Left lobe of liver (tissue), 2 donors: ENCODE measurements at places on chromosomes 1 and 21. TPM values are rescaled to one million over a fixed set of nuclear protein-coding genes. Genes with fewer than 3 reads are reported as not detected.

The FAM163A gene
- 0.05 TPM for total RNA-seq

The FAM151A gene
- 78.9 TPM for total RNA-seq

The SPRR4 gene
- not detected for total RNA-seq

The RAB13 gene
- total RNA-seq: 46.3 TPM

The UBE4B gene
- total RNA-seq: 21.6 TPM

The LDLRAD1 gene
- total RNA-seq: 0.63 TPM

The BATF3 gene
- 0.28 TPM for total RNA-seq

The MPZL1 gene
- 17.8 TPM for total RNA-seq

The CFAP141 gene
- total RNA-seq: not detected

The C1orf94 gene
- not detected for total RNA-seq

The ASCL5 gene
- not detected for total RNA-seq

The MAP3K21 gene
- total RNA-seq: 4.7 TPM

The KLF17 gene
- not detected for total RNA-seq

The CFHR3 gene
- total RNA-seq: 279 TPM

The FBXO2 gene
- 15.0 TPM for total RNA-seq

The LYPD8 gene
- not detected for total RNA-seq

The TMEM82 gene
- 33.0 TPM for total RNA-seq

The RRP15 gene
- total RNA-seq: 4.7 TPM

The KCND3 gene
- 24.7 TPM for total RNA-seq

The HP1BP3 gene
- 71.9 TPM for total RNA-seq

The UBE2U gene
- total RNA-seq: not detected

The ITGB2 gene
- 13.6 TPM for total RNA-seq

The DISC1 gene
- total RNA-seq: 1.8 TPM

The RGS1 gene
- total RNA-seq: 3.1 TPM

The PLA2G2D gene
- not detected for total RNA-seq

The SFN gene
- 0.40 TPM for total RNA-seq

The PIGM gene
- 3.4 TPM for total RNA-seq

The PRKAA2 gene
- 0.40 TPM for total RNA-seq

The IL22RA1 gene
- 2.9 TPM for total RNA-seq

The TRNP1 gene
- total RNA-seq: 2.8 TPM

The CFHR1 gene
- total RNA-seq: 675 TPM

The SHISAL2A gene
- 0.23 TPM for total RNA-seq

The FNDC10 gene
- total RNA-seq: 0.58 TPM

The GBP5 gene
- total RNA-seq: 0.68 TPM

The HMCN1 gene
- total RNA-seq: 8.6 TPM

The ACAP3 gene
- 31.9 TPM for total RNA-seq

The C1orf21 gene
- 19.6 TPM for total RNA-seq

The CD1B gene
- total RNA-seq: not detected

The ACP6 gene
- total RNA-seq: 17.2 TPM

The OR2T29 gene
- not detected for total RNA-seq

The SV2A gene
- 0.45 TPM for total RNA-seq

The MARK1 gene
- 0.38 TPM for total RNA-seq

The WNT9A gene
- 0.05 TPM for total RNA-seq

The TDRD5 gene
- total RNA-seq: not detected

The SPRR2A gene
- total RNA-seq: not detected

The KIFAP3 gene
- 7.1 TPM for total RNA-seq

The F3 gene
- total RNA-seq: 2.0 TPM

The SYCP1 gene
- total RNA-seq: not detected
